ENCODE measurements at places on chromosomes 12 and 14. TPM values are rescaled to one million over a fixed set of nuclear protein-coding genes. Genes with fewer than 3 reads are reported as not detected.

DNA sequence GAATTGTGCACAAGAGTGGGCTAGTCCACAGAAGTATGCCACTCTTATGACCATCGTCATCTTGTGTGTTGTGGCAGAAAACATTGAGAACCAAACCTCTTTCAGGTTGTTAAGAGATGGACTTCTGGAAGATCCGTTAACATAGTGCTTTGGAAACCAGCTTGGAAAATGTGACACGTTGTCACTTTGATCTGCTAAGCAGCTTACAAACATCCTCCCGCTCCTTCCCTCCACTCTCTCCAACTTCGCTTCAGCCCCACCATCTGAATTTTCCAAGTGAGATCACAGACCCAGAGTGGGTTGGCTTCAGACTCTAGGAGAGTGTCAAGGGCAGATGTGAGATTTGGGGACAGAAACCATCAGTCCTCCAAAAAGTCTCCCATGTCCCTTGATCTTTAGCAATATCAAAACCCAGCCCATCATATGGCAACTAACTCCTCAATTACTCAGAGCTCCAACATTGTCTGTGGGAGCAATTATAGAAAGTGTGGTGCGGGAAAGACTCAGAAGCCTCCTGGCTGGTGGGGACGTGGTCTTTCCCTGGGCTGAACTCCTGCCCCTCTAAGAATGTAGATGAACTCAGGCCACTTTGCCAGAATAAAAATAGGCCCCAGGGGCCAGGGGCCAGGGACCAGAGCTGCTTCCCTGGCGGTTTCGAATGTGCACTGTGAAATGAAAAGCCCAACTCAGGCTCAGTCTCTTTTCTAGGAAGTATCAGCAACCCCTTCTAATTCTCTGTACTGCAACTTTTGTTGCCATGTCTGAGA is 129.5 kb downstream of the SLC38A6 start:
- no peak for DNase-seq

DNA sequence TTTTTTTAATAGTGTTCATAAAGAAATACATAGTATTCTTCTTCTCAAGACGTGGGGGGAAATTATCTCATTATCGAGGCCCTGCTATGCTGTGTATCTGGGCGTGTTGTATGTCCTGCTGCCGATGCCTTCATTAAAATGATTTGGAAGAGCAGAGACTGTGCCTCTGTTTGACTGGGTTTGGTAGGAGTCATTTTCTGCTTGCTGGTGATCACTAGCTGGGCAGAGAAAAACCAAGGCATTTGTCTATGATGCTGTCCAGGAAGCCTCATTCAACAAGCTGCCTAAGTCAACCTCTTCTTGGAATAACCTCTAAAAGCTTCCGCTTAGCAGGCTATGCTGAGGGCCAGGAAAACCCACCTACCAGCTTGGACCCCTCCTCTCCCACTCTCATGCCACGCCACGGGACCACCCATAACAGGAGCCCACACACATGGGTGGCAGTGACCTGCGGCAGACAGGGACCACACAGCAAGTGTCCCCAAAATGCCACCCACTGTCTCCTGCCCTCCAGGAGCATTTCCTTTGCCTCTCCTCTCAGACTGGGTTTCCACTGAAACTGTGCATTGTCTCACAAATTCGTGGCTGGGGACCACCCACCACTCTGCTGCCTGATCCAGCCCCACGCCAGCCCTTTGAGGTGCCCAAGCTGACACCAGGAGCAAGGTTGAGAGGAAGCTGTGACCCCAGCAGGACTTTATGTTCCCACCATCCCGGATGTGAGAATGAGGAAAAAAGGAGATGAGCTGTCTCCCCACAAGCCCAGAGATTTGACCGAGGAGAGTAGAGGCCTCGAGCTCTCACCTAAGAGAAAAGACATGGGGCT is 36.8 kb downstream of the DAD1 start:
- peak; percentile 50 for DNase-seq

GRCh38 chr14:106069804-106070625 is 543.6 kb downstream of the TMEM121 start:
- peak; percentile 25 for DNase-seq

DNA sequence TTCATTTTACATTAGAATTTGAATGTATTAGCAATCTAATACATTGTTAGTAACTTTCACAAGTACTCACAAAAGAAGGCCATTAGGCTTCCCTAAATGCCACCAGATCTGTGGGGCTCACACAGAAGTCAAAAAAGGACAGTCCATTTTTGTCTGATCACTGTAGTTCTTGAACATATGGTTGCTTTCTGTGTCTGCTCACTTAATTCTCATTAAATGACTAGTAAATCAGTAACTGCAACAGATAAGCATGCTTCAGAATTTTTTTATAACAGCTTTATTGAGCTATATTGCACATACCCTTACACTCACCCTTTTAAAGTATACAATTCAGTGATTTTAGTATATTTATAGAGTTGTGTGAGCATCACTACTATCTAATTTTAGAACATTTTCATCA is 71.4 kb downstream of the DENND5B start:
- no peak for DNase-seq

- DNase-seq = no peak
These were observed 73.9 kb downstream of the NEDD1 start for GRCh38 chr12:96980991-96981414.

DNA sequence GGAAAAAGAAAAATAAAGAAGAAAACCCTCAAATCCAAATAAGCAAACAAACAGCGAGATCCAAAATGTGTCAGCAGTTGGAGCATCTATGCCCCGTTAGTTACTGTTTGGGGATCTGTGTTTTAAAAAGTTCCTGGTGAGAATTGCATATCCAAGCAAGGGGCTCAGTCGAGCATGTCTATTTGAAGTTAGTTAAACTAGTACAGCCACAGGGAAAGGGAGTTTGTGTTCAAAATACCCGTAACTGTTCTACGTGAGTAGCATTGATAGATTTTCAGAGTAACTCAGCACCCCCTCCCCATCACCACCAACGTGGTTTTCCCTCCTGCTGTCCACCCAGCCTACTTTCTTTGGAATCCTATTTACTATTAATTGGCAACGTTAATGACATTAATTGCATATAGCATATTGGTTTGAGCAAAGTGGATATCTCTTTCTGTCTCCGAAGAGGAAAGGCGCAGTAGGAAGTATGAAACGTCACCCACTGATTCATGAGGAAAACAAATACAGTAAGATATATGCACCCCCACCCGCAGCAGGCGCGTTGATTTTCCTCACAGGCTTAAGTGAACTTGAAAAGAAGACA is 1.5 kb downstream of the NPAS3 start:
- no peak for DNase-seq

GRCh38 chr12:50117057-50117622 is 5.1 kb downstream of the COX14 start:
- no peak for DNase-seq

GRCh38 chr14:62064751-62065323 is 302.6 kb downstream of the SNAPC1 start:
- DNase-seq = no peak

DNA sequence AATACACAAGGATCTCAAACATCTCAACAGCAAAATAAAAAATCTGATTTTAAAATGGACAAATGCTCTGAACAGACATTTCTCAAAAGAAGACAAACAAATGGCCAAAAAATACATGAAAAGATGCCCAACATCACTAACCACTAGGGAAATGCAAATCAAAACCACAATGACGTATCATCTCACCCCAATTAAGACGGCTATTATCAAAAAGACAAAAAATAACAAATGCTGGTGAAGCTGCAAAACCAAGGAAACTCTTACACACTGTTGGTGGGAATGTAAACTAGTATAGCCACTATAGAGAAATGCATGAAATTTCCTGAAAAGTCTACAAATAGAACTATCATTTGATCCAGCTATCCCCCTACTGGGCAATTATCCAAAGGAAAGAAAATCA is 145.0 kb downstream of the BTG1 start:
- DNase-seq = no peak

GRCh38 chr12:121883315-121883660 is 5.3 kb upstream of the PSMD9 start:
- DNase-seq = no peak

- peak; percentile 41 for DNase-seq
These were observed 5.8 kb upstream of the NRXN3 start for GRCh38 chr14:78164226-78164853.

GRCh38 chr12:6263931-6264330 is 46.6 kb upstream of the PLEKHG6 start:
- DNase-seq = no peak

GRCh38 chr12:72677846-72678245 is 405.7 kb downstream of the TRHDE start:
- DNase-seq = no peak

DNA sequence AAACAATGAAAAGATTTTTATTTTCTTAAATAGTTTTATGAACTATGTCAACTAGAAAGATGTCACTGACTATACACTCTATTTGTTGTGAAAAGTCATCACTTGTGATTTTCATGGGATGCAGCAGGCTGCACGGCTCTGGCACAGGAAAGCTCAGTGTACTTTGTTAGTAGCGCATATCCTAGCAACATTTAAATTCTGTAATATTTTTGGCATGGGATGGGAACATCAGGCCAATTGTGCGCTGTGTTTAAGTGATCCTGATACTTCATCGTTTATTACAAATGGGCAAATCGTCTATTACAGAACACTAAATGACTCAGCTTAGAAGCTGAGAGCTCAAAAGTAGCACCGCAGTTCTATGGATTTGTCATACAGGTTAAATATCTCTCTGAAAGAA is 60.7 kb upstream of the SAV1 start:
- DNase-seq = no peak

DNA sequence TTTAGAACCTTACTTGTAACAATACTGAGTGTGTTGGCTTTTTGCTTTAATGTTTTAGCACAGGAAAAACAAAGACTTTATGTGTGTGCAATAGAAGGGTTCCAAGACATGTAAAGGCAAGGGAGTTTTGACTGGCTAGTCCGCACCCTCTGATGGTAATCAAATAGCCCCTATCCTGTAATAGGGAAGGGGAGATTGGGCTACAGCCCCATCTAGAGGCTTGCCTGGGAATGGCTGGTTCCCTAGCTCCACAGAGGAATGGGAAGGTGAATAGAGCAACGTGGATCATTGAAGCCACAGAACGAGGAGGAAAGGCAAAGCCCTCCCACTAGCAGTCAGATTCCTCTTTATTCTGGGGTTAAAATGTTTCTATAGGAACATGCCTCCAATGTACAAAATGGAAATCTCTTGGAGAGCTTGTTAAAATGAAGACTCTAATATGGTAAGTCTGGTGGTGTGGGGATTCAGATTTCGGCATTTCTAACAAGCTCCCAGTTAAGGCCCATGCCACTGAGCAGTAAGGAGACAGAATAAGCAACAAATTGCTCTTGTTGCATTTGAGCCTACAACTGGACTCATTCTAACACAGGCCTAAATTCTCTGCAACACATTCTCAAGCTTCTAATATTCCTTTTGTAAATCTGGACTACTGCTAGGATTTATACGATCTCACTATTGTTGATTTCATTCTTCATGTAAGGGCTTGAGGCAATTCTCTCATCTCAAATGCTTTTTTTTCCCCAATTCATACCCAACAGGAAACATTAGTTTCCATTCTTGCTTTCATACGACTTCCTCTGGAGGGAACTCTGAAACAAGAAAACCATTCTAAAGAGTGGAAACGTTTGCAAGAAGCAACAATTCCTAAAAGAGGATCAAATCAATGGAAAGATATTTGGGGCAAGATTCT is 57.1 kb downstream of the NIN start:
- DNase-seq = peak; percentile 59

- no peak for DNase-seq
These were observed 246.2 kb downstream of the MSRB3 start for GRCh38 chr12:65524666-65525065.

- DNase-seq = no peak
These were observed 3.7 kb downstream of the FBRSL1 start for GRCh38 chr12:132493482-132494178.

DNA sequence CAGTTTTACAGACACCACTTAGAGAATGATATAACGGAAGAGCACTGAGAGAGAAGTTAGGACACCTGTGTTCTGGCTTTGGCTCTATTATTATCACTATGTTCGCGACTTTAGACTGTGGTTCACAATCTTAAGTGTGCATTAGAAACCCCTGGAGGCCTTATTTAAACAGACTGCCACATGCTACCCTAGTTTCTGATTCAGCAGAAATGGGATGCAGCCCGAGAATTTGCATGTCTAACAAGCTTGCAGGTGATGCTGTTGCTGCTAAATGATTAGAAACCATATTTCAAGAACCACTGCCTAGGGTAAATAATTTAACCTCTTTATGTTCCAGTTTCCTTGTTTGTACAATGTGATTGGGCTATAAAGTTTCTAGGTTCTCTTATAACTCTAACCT is 3.6 kb upstream of the RAD51AP1 start:
- no peak for DNase-seq

DNA sequence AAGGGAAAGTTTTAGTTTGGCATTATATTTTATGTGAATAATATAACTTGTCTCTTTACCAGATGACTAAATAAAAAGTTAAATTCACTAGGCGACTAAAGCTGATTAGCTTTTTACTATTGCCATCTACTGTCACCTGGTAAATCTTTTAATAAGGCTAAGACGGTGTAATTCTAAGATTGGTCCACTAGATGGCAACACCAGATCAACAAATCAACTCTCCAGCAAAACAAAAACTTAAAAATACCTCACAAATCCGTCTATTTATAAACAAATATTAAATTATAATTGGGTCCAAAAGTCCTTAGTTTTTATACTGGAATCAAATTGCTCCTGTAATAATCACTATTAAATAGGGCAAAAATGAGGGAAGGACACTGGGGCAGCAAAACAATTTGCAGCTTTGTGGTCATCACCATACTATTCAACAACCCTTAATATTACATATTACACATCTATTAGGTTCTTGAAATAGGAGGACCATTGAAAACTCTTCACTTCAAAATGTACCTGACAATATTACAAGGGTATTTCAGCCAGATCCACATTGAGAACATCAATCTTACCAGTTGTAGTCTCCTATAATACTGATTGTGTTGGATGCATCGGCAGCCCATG is 47.9 kb downstream of the GALC start:
- DNase-seq = no peak

Gene SSTR1
- total RNA-seq = not detected

Gene SCNN1A
- 2.3 TPM for total RNA-seq

Gene RPS6KL1
- 5.1 TPM for total RNA-seq

Gene FAM90A1
- total RNA-seq = 0.13 TPM

Gene BMP4
- not detected for total RNA-seq

Gene PRPF40B
- total RNA-seq = 5.6 TPM

Gene LGR5
- not detected for total RNA-seq

Gene GPR84
- not detected for total RNA-seq

Gene CACNA2D4
- 4.3 TPM for total RNA-seq

Gene SDSL
- total RNA-seq = not detected

Gene AICDA
- total RNA-seq = not detected

Gene MGP
- total RNA-seq = not detected

Gene TCL1B
- total RNA-seq = not detected

Gene COL2A1
- total RNA-seq = not detected

Gene POTEG
- not detected for total RNA-seq

Gene PROX2
- 0.65 TPM for total RNA-seq
